NCI-H1417 (cell line): ENCODE measurements at places on chromosomes 4 and X.

GRCh38 chr4:95377366-95377900 is 171.3 kb downstream of the UNC5C start:
- no peak for DNase-seq

- DNase-seq = no peak
These were observed 142.2 kb downstream of the HS3ST1 start for GRCh38 chr4:11286533-11286932.

DNA sequence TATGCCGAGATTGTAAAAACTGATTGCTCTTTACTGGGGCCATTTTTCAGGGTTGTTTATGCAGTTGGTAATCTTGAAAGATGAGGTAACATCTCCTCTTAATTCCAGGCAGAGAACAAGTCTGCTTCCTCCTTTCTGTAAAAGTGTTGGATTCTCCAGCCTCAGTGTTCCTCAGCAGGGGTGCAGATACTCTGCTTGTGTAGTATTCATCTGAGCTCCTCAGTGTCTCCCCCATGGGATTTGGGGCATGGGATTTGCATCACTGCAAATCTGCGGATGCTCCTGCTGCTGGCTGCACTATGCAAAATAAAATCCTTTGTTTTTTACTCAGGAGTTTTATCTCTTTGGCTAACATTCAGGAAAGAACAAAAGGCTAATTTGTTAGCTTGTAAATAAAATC is 104.9 kb upstream of the ATP8A1 start:
- DNase-seq = peak; percentile 32

DNA sequence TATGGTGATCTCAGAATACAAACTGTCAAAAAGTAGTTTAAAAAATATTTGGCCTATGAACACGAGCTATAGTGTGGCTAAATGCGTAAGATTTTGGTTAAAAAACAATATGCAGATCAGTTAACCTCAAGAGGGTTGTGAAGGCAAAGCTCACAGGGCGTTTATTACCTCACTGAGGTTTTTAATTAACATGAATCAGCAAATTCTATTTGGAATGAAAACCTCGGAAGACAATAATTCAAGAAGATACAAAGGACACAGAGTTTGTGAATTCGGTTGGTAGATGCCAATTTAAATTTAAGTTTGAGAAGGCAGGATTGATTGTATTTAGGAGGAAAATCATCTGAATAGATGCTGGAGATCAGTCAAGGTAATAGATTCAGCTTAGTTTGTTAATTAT is 1434.6 kb downstream of the C4orf33 start:
- no peak for DNase-seq
